ENCODE measurements at places on chromosomes 3 and 15.

GRCh38 chr3:34218706-34219385 is 420.4 kb downstream of the PDCD6IP start:
- no peak for DNase-seq

GRCh38 chr15:76912430-76912829 is 7.3 kb upstream of the SCAPER start:
- no peak for DNase-seq

- DNase-seq = no peak
Measured at GRCh38 chr3:112364291-112364690, 31.3 kb downstream of the CD200 start.

- no peak for DNase-seq
Measured at GRCh38 chr3:176968631-176969030, 228.7 kb downstream of the TBL1XR1 start.

DNA sequence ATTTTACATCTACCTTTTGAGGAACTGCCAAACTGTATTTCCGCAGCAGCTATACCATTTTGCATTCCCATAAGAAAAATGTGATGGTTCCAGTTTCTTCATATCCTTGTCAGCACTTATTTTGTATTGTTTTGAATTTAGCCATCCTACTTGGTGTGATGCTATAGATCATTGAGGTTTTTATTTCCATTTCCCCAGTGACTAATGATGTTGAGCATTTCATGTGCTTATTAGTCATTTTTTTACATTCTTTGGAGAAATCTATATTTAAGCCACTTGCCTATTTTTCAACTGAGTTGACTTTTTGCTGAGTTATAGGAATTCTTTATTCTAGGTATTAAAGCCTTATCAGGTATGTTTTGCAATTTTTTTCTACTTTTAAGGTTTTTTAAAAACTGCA is 347.6 kb upstream of the RARB start:
- no peak for DNase-seq

GRCh38 chr3:45113625-45114050 is 32.5 kb downstream of the CDCP1 start:
- DNase-seq = peak; percentile 93

DNA sequence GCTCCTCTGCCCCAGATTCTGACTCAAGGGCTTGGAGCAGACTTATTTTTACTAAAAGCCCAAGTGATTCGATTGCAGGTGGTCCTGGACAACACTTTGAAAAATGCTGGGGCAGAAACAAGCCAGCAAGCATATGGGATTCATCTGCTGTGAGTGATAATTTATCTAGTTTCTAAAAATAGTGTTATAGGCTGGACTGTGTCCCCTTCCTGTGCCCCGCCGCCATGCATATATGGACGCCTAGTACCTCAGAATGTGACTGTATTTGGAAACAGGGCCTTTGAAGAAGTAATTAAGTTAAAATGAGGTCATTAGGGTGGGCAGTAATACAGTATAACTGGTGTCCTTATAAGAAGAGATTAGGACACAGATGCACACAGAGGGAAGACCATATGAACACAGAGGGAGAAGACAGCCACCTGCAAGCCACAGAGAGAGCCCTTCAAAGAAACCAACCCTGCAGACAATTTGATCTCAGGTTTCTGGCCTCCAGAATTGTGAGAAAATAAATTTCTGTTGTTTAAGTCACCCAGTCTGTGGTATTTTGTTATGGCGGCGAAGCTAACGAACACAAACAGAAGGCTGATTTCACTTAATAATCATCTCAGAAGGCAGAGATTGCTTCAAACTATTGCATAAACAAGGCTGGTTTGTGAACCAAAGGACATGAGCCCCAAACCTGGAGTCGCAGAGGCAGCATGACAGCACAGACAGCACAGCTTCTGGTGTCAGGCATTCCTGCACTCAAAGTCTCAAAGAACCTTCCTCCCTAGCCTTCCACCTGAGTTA is 59.1 kb downstream of the CCNL1 start:
- DNase-seq = no peak

DNA sequence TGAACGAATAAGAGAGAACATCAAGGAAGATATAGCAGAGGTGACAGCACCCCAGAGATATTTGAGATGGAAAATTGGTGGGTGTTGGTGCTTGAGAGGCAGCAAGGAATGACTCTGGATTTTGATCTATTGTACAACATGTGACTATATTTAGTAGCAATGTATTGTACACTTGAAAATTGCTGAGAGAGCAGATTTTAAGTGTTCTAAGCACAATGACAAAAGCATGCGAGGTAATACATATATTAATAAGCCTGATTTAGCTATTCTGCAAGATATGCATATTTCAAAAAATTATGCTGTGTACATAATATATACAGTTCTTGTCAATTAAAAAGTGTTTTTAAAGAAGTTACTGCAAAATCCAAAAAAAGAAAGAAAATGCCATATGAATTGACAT is 194.3 kb downstream of the SLC9A9 start:
- no peak for DNase-seq

GRCh38 chr3:67661089-67661488 is 6.7 kb upstream of the SUCLG2 start:
- DNase-seq = no peak

- peak; percentile 89 for DNase-seq
Measured at GRCh38 chr15:39320886-39321285, 260.0 kb upstream of the THBS1 start.

DNA sequence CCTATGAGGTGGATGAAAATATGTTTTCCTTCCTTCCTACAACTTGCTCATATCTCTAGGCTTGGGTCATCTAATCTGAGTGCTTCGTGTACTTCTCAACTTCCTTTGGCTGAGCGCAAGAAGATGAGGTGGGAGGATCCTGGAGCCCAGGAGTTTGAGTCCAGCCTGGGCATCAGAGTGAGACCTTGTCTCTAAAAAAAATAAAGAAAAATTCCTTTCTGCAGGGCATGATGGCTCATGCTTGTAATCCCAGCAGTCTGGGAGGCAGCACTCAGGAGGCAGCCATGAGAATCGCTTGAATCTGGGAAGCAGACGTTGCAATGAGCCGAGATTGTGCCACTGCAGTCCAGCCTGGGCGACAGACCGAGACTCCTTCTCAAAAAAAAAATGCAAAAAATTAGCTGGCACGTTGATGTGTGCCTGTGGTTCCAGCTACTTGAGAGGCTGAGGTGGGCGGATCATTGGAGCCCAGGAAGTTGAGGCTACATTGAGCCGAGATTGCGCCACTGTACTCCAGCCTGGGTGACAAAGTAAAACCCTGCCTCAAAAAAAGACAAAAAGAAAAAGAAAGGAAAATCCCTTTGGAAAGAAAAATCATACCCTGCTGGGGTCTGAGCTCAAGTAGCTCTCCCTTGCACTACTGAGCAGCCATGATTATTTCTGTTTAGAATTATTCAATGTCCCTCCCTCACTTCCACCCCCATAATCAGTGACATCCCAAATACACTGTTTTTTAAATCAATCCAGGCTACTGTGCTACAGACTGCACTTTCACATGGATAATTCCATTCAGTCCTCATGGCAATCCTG is 28.0 kb upstream of the RAB11A start:
- peak; percentile 24 for DNase-seq

DNA sequence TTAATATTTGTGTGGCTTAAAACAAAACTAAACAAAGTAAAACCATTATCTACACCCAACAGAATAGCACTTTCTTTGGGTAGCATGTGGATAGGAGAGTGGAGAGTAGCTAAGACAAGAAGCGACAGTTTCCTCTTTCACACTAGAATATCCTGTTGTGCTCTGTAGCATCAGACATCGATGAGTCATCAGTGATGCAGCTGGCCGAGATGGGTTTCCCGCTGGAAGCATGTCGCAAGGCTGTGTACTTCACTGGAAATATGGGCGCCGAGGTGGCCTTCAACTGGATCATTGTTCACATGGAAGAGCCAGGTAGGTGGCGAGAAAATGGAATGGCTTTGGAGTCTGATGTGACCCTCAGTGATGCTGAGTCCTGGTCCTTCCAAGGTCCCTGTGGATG is 108.1 kb downstream of the USP13 start:
- peak; percentile 86 for DNase-seq

DNA sequence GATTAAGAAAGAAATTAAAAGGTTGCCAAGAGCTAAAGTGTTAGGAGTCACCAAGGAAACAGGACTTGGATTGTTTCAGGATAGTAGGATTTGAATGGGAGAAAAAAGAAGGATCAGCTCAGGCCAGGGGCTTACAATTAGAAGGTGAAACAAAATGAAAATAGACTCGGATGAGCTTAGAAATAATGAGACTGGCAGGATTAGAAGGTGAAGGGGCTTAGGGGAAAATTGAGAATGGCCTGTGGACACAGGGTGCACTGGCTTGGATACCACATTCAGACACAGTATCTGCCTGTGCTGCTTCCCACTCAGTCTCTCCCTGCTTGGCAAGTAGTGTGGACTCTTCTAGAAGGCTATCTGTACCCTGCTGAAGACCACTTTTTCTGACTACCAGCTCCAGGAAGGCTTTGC is 206.1 kb upstream of the ATP10A start:
- DNase-seq = no peak

All from RPMI7951 (cell line).